ENCODE measurements at places on chromosomes 3 and 15.

- DNase-seq, result no peak
Observed at GRCh38 chr3:71868876-71869275, 83.9 kb upstream of the PROK2 start.

DNA sequence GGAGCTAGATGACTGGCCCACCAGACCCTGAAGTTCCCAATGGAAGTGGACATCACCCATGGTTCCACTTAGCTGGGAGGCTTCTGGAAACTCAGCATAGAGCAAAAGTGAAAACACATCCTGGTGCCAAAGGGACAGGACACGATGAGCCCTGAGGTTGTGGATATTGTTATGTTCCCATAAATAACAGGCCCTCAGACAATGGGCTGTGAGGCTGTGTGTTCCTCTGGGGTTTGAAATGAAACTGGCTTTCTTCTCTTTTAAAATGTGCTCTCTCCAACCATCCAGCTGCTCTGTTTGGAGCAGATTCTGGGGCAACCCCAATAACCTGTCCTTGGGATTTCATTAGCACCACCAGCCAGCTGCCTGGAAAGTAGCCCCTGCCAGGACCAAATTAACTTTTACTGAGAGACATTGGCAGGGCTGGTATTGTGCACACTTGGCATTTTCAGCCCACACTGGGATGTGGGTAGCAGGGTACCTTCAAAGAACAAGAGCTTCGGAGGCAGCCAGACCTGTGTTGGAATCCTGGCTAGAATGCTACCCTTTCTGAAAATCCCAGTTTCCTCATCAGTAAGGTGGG is 97.5 kb downstream of the DNAJB8 start:
- no peak for DNase-seq

- DNase-seq, result no peak
Observed at GRCh38 chr3:10680796-10681195, 135.2 kb upstream of the SLC6A11 start.

- no peak for DNase-seq
Observed at GRCh38 chr3:69207031-69207430, 84.6 kb upstream of the LMOD3 start.

DNA sequence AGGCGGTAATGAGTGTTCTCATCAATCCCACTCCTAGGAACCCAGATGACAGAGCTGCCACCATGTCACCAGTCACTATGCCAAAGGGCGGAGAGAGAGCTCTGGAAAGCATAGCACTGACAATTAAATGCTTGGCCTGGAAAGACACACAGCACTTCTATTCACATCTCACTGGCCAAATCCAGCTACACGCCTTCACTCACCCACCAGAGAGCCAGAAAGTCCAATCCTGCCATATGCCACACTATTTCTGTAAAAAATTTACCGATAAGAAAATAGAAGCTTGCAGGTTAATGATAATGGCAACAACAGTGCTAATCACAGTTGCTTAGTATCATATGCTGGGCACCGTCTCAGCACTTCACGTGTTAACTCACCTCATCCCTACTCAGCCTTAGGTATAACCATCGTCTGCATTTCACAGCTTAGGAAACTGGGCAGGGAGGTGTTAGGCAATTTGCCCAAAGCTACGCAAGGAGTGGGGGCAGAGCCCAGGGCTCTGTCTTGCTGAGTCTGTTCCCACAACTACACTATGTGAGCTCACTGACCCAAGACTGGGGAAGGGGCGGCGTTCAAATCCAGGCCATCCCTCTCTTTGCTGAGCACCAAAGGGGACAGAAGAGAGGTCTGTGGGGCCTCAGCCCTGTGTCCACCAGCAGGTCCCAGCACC is 16.5 kb downstream of the KLHL25 start:
- DNase-seq, result no peak

- no peak for DNase-seq
Observed at GRCh38 chr3:192907784-192908183, 9.9 kb downstream of the MB21D2 start.

DNA sequence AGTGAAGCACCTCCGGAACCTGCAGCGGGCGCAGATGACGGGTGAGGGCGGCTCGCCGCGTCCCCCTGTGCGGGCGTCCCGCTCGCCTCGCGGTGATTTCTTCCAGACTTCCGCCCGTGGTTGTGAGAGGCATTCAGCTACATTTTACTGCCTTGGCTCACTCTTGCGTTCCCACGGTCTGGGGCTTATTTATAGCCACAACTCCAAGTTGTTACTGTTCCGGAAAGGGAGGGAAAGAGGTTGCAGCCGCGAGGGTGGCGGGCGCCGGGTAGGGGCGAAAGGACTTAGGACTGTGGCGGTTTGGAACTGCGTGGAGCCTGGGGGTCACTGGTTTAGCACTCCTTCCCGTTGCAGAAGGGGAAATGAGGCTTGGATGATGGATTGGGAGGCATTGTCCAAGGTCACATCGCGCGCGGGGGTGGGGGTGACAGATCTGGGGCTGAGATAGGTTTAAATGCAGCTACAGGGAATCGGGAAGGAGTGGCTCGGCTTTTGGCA is 1.1 kb downstream of the HES1 start:
- peak; percentile 46 for DNase-seq

GRCh38 chr3:143120716-143121240 is 1.2 kb downstream of the CHST2 start:
- DNase-seq, result no peak

GRCh38 chr3:45118615-45119071 is 27.5 kb downstream of the CDCP1 start:
- DNase-seq, result no peak

Data from Caco-2 (cell line).